ENCODE measurements at places on chromosomes 7 and 10.

DNA sequence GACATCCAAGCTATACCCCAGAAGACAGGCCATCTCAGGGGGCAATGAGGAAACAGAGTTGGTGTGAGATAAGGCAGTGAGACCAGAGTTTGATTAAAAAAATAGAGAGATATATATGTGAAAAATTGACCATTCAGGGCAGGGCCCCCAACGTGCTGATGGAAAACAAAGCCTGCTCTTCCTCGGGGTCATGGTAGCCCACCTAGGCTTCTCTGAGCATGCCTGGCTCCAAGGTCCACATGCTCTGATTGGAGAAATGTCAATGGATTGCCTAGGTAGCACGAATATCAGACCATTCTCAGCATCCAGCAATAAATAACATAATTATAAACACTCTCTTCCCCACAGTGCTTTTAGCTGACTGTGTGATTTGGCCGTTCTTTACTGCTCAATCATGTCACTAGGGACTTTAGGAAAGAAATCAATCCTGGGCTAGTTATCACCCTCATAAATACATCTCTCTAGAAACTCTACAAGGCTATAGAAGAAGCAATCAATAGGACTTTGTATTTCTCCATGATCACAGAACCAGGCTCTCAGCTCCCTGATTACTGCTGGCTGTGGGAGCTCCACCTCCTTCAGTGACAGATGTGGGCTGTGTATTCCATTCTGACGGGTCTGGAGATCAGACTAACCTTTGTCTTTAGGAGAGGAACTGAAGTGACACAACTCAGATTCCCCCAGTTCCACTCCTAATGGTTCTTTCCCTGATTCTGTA is 766.4 kb downstream of the GRID1 start:
- no peaks in the 10 kb centered on the region for H3K36me3 ChIP-seq
- H3K27me3 ChIP-seq = no peaks in the 10 kb centered on the region
- H3K27ac ChIP-seq = no peak overlapping the region
- no peak for DNase-seq
- peaks cover 12% of the 10 kb centered on the region for H3K4me1 ChIP-seq

- no peak within 1 kb of the TSS for H3K4me3 ChIP-seq
- peak within 1 kb of the TSS; percentile 77 for H3K27ac ChIP-seq
- H3K36me3 ChIP-seq = peaks cover 20% of the 10 kb centered on the region
- peak; percentile 61 for DNase-seq
These were observed at the start of gene ADAM8 for GRCh38 chr10:133276435-133277201. Gene ADAM8 (minus strand): TSS chr10:133276868. CDS start chr10:133276817, 51 bp downstream.

DNA sequence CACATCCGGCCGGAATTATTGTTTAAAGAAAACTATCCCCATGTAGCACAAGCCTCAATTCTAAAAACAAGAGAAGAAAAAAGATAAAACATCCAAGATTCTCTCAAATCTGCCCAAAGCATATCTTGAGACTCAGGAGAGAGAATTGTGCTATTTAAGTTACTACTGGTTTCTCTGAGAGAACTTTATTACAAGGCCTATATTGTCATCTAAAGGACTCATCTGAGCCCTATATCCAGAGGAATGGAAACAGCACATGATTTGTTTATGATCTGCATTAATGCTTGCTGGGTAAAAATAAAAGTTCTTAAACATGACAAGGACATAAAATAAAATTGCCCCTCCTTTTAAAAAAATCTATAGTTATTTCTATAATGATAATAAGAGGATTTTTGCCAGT is 25.0 kb downstream of the LRRN3 start:
- H3K27ac ChIP-seq = no peak overlapping the region
- no peak overlapping the region for H3K4me3 ChIP-seq
- DNase-seq = no peak
- no peaks in the 10 kb centered on the region for H3K4me1 ChIP-seq
- no peaks in the 10 kb centered on the region for H3K36me3 ChIP-seq
- no peaks in the 10 kb centered on the region for H3K27me3 ChIP-seq

DNA sequence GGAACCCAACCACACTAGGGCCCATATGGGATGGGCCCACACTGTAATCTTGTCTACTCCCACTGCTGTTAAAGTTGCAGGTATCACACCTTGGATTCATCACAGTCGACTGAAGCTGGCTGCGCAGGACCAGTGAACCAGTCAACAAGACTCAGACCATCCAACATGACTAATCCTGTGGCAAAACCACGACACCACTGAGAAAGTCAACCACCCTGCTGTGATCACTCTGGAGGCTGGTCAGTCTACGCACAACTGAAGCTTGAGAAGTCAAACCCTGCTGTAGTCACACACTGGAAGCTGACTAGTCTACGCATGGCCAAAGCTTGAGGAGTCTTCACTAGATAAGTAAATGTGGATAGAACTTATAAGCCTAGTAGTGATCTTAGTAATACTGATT is 9.6 kb upstream of the CYREN start:
- H3K4me3 ChIP-seq = no peak overlapping the region
- H3K27ac ChIP-seq = no peak overlapping the region
- H3K27me3 ChIP-seq = no peaks in the 10 kb centered on the region
- peaks cover 21% of the 10 kb centered on the region for H3K36me3 ChIP-seq
- peaks cover 23% of the 10 kb centered on the region for H3K4me1 ChIP-seq

GRCh38 chr10:112775892-112776674 is 174.0 kb upstream of the TCF7L2 start:
- no peaks in the 10 kb centered on the region for H3K27me3 ChIP-seq
- H3K4me1 ChIP-seq = peaks cover 21% of the 10 kb centered on the region
- H3K4me3 ChIP-seq = no peak overlapping the region
- no peak for DNase-seq
- peaks cover 2% of the 10 kb centered on the region for H3K36me3 ChIP-seq

- H3K4me3 ChIP-seq = no peak overlapping the region
- H3K36me3 ChIP-seq = no peaks in the 10 kb centered on the region
- DNase-seq = no peak
These were observed 140.1 kb downstream of the GLI3 start for GRCh38 chr7:42096681-42097561.

GRCh38 chr10:108515821-108516220 is 1351.3 kb upstream of the SORCS1 start:
- DNase-seq = no peak
- no peak overlapping the region for H3K4me3 ChIP-seq
- H3K4me1 ChIP-seq = no peaks in the 10 kb centered on the region
- H3K27me3 ChIP-seq = no peaks in the 10 kb centered on the region

DNA sequence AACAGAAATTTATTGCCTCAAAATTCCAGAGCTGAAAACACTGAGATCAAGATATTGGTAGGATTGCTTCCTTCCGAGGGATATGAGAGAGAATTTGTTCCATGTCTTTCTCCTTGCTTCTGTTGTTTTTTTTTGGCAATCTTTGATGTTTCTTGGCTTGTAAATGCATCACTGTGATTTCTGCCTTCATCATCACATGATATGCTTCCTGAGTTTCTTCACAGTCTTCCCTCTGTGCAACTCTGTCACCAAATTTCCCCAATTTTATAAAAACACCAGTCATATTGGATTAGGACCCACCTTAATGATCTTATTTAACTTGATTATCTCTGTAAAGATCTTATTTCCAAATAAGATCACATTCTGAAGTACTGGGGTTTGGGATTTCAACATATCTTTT is 14.7 kb downstream of the TMEM236 start:
- no peaks in the 10 kb centered on the region for H3K27me3 ChIP-seq
- H3K36me3 ChIP-seq = no peaks in the 10 kb centered on the region
- H3K4me1 ChIP-seq = no peaks in the 10 kb centered on the region
- DNase-seq = no peak

DNA sequence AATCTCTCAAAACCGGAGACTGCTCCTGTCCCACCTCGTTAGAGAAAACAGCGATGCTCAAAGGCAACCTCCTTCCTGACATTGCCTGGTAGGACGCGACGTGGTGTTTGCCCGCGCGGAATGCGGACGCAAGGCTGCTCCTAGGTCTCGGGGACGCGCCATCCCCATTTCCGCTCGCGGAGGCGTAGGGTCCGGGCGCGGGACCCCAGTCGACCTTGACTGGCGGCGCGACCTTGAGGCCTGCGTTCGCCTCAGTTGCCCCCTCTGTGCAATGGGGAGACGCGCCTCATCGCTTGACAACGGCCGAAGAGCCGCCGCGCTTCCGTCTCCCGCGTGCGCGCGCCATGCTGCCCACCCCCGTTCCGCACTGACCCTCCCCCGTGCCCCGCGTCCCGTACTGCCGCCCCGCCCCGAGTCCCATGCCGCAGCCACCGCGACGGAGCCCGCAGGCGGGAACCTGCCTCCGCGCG is 412 bp upstream of the PPIA start:
- peak; percentile 72 for DNase-seq
- peak overlapping the region; percentile 91 for H3K4me3 ChIP-seq
- H3K27ac ChIP-seq = peak overlapping the region; percentile 46
- H3K4me1 ChIP-seq = peaks cover 8% of the 10 kb centered on the region

DNA sequence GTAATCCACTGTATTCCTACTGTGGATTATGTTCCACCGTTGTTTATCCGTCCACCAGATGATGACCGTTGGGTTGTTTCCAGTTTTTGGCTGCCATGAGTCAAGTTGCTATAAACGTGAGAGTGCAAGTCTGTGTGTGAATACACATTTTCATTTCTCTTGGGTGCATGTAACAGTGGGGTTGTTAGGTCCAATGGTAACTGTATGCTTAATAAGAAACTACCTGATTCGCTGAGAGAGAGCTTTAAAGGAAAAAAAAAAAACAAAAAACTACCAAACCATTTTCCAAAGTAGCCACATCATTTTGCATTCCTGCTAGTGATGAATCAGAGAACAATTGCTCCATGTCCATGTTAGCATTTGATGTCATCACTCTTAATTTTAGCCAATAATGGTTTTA is 15.9 kb downstream of the UBN2 start:
- H3K4me3 ChIP-seq = no peak overlapping the region
- H3K27ac ChIP-seq = no peak overlapping the region
- peaks cover 17% of the 10 kb centered on the region for H3K36me3 ChIP-seq
- no peaks in the 10 kb centered on the region for H3K27me3 ChIP-seq
- DNase-seq = peak; percentile 22

DNA sequence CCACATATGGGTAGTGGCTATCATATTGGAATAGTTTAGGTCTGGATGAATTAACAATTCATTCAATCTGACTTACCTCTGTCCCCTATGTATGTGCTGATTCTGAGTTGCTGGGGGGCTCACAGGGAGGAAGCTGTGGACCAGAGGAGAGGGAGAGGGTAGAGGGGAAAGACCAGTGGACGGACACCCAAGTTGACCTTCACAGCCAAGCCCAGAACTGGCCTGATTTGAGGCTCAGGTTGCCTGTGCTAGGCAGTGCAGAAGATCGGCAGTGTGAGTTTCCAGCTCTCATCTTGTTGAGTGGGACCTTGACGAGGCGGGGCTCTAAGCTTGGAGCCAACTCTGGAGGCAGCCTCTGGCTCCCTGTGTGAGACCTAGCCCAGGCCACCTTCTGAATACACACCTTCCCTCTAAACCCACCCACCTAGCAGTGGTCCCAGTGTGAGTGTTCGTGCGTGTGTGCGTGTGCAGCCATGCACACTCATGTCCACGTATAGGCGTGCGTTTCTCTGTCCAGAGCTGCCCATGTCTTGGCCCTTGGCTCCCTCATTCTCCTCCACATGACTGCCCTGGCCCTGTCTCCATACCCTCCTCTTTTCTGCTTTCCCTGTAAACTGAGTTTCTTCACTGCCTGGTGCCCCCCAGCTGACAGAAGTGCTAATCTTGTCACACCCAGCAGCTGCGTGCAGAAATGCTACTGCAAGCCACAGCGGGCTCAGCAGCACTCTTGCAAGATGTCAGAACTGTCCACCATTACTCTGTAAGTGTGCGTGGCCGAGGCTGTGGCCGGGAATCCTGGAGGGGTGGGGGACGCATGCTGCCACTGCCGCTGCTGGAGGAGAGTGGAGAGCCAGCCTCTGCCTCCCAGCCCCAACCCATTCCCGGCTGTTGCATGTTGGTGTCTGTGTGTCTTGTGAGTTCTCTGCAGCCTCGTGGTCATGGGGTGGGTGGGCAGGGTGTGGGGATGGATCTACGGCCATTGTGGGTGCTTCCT is 47.6 kb downstream of the ADCYAP1R1 start:
- H3K4me3 ChIP-seq = no peak overlapping the region
- H3K27me3 ChIP-seq = no peaks in the 10 kb centered on the region
- no peak overlapping the region for H3K27ac ChIP-seq
- no peak for DNase-seq

DNA sequence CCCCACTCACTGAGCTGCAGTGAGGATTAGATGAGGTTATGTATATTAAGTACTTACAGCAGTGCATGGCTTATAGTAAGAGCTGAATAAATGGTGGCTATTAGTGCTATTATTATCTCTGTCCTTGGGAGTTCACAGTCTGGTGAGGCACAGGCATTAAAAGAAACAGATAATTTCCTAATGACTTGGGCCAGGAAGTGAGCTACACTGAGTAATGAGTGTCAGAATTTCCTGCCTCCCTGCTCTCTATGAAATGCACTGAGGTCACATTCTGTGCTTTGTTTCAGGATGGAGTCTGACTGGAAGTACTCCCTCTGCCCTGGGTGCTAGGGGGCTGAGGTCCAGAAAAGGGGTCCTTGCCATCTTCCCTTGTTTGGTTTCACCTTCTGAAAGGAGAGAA is 48.7 kb upstream of the LOXL4 start:
- DNase-seq = no peak
- no peaks in the 10 kb centered on the region for H3K27me3 ChIP-seq
- no peaks in the 10 kb centered on the region for H3K36me3 ChIP-seq

- DNase-seq = peak; percentile 71
- peaks cover 4% of the 10 kb centered on the region for H3K4me1 ChIP-seq
- H3K4me3 ChIP-seq = peak overlapping the region; percentile 97
- peak overlapping the region; percentile 73 for H3K27ac ChIP-seq
- no peaks in the 10 kb centered on the region for H3K27me3 ChIP-seq
These were observed 811 bp upstream of the ARHGAP12 start for GRCh38 chr10:31929261-31930022.

- H3K36me3 ChIP-seq = peaks cover 19% of the 10 kb centered on the region
- H3K4me1 ChIP-seq = no peaks in the 10 kb centered on the region
- DNase-seq = no peak
- H3K27ac ChIP-seq = no peak overlapping the region
These were observed 6.9 kb downstream of the FAM241B start for GRCh38 chr10:69636626-69637605.

DNA sequence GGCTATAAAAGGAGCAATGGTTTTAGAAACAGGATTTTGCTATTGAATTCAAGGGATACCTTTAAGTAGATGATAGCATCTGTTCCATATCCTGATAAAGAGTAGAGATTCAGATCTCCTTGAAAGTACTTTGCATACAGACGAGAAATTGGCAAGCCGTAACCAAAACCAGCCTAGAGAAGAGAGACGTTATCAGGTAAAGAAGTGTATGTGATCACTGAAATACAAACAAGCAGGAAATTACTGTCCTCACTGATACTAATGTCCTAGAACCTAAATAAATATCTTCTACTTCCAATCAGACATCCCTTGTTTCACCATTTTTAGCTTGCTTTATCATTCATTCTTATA is 9.4 kb downstream of the PDK4 start:
- H3K4me1 ChIP-seq = no peaks in the 10 kb centered on the region
- no peaks in the 10 kb centered on the region for H3K36me3 ChIP-seq
- no peak for DNase-seq
